CD8-positive, alpha-beta memory T cell (primary cell): ENCODE measurements at places on chromosomes 3 and 15.
A peak's percentile ranks its signal among the peaks of the same experiment; 100 is the strongest.

DNA sequence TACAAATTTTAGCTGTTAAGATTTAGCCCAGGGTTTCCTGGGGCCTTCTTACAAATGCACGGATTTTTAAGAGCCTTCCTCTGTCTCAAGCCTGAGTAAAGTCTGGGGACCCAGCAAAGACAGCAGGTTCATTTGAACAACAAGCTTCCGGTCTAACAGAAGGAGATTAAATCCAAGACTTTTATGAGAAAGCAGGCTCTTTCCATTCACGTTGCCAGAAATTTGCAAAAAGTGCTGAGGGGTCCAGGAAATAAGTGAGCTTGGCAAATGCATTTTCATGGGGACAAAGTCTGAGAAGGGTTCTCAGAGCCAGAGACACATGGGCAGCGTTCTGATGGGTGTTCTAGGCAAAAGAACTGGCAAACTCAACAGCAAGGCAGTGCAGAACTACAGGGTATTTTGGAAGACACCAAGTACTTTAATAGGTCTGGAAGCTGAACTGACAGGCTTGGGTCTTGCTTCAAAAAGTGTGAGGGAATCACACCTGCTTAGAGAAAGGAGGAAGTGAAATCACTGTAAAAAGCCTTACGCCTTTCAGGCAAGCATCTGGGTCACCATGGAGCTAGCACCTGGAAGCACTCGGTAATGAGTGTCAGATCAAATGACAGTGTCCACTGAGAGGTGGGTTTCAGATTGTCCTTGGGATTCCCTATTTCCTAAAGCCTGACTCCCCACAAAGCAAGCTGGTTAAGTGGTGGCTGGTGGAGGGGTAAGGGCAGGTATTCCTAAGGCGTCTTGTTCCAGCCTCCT is 115.8 kb upstream of the ARHGEF3 start:
- peak overlapping the region; percentile 44 for H3K4me3 ChIP-seq
- no peaks in the 10 kb centered on the region for H3K36me3 ChIP-seq
- peaks cover 78% of the 10 kb centered on the region for H3K4me1 ChIP-seq
- no peaks in the 10 kb centered on the region for H3K27me3 ChIP-seq

GRCh38 chr3:17233398-17233800 is 348.6 kb downstream of the PLCL2 start:
- peak; percentile 52 for DNase-seq
- H3K4me3 ChIP-seq = no peak overlapping the region
- no peaks in the 10 kb centered on the region for H3K36me3 ChIP-seq
- H3K27me3 ChIP-seq = no peaks in the 10 kb centered on the region

GRCh38 chr3:191280111-191280510 is 49.1 kb upstream of the CCDC50 start:
- H3K27me3 ChIP-seq = no peaks in the 10 kb centered on the region
- H3K4me3 ChIP-seq = no peak overlapping the region
- DNase-seq = no peak
- no peaks in the 10 kb centered on the region for H3K4me1 ChIP-seq
- H3K36me3 ChIP-seq = no peaks in the 10 kb centered on the region
- no peak overlapping the region for H3K27ac ChIP-seq

- peaks cover 4% of the 10 kb centered on the region for H3K36me3 ChIP-seq
- H3K4me1 ChIP-seq = peaks cover 86% of the 10 kb centered on the region
- no peaks in the 10 kb centered on the region for H3K27me3 ChIP-seq
- H3K4me3 ChIP-seq = peak overlapping the region; percentile 3
- no peak overlapping the region for H3K27ac ChIP-seq
Observed at GRCh38 chr3:43298761-43299160, 12.4 kb downstream of the SNRK start.
